ENCODE measurements at places on chromosomes 16 and 17.

DNA sequence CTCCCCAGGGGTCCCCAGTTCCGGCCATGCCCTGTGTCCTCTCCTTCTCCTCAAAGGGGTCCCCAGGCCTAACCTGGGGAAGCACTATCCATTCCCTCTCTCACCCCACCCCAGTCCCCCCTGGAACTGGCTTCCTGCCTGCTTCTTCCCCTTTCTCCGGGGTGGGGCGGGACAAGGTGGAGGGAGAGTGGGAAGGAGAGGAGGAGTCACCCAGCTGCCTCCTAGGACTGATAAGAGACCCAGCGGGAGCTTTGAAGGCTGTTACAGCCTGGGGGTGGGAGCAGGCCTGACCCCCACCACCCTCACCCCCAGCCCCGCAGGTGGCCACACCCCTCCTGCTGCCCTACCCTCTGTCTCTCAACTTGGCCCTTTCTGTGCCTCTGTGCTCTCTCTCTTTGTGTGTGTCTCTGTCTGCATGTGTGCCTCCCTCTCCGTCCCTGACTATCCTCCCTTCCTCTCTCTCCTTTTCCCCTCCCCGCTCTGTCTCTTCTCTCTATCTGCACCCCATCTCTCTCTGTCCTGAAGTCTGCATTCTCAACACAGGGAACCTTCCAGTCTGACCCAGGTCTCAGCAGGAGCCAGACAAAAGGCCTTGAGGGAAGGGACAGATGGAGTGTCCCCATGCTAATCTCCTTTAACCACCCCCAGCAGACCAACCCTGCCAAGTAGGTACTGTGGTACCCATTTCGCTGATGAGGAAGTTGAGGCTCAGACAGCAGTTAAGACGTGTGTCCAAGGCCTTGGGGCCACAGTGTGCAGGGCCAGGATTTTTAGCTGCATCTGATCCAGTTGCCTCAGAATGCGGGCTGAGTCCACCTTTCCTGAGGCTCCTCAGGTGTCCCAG is 66.1 kb downstream of the RAB11FIP4 start:
- no peak for DNase-seq

GRCh38 chr17:19386974-19387920 is at the start of gene MFAP4:
Gene MFAP4 (minus strand): TSS chr17:19387190. CDS start chr17:19387155, 35 bp downstream.
- no peak for DNase-seq

DNA sequence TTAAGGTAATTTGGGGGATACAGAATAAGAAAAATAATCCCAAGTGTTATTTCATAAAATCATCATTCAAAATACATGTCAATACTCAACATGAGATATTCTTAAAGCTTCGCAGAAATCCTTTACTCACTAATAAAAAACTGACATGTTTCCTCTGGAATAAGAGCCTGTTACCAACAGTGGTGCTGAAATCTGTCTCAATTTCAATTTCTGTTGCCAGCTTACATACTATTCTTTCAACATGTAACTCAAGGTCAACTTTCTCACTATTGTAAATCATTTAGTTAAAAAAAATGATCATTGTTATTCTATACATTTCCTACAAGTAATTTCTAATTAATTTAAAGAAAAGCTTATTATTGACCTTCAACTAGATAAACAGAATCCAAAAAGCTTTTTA is 67.9 kb downstream of the CEP95 start:
- DNase-seq: no peak

- no peak for DNase-seq
Measured at GRCh38 chr17:21176773-21177395, 37.1 kb downstream of the TMEM11 start.

DNA sequence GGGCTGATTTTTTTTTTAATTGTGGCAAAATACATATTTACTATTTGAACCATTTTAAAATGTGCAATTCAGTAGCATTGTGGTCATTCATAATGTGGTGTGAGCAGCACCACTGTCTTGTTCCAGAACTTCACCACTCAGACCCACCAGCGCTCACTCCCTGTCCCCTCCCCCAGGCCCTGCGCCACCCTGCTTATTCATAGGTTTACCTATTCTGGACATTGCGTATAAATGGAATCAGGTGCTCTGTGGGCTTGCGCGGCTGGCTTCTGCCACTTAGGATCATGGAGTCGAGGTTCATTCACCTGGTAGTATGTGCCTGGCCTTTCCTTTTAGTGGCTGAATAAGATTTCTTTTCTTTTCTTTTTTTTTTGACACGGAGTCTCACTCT is 59.4 kb downstream of the NT5M start:
- DNase-seq: no peak

GRCh38 chr17:2982854-2983253 is 80.6 kb downstream of the OR1D5 start:
- DNase-seq: no peak

- no peak for DNase-seq
Measured at GRCh38 chr16:84552135-84552534, 47.7 kb upstream of the MEAK7 start.

DNA sequence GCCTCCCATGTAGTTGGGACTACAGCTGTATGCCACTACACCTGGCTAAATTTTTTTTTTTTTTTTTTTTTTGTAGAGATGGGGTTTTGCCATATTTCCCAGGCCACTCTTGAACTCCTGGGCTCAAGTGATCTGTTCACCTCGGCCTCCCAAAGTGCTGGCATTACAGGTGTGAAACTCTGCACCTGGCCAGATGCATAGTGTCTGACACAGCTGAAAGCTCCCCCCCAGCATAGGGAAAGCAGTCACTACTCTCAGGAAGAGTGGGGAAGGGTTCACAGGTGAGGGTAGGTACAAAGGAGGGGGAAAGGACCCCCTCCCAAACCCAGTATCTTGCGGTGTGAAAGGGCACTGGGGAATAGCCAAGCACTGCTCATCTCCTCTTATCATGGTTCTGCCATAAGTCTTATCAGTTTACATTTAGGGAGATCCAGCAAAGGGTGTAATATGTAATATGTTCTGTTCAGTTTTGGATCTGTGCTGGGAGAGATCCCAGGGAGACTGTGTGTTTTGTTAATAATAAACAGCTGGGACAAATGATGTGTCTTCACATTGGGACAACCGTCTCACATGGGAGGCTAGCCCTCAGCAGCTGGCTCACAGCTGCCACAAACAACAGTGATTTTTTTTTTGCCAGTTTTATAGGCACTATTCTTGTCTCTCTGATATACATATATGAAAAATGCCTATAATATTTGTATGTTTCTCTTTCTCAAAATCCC is 6.8 kb upstream of the CAVIN1 start:
- DNase-seq: no peak

GRCh38 chr17:41535764-41536481 is 7.8 kb upstream of the KRT19 start:
- DNase-seq: no peak

DNA sequence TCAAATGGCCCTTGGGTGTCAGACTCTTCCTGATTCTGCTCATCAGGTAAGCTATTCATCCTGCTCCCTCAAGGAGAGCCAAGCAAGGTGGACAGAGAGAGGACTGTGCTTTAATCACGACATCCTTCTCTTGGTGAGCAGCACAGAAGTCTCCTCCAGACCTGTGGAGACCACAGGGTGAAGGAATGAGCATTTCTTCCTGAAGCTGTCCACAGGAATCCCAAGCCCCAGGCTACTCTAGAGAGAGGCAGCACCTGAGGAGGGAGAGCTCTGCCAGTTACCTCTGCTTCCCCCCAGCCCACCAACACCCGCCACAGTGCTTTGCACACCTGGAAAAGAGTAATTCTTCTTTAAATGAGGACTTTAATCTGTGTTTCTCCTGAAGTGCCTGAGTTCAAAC is 100.0 kb downstream of the PARN start:
- no peak for DNase-seq

- no peak for DNase-seq
Measured at GRCh38 chr17:7656958-7657609, 6.4 kb downstream of the ATP1B2 start.

GRCh38 chr16:19374402-19374801 is 43.3 kb upstream of the TMC5 start:
- no peak for DNase-seq

DNA sequence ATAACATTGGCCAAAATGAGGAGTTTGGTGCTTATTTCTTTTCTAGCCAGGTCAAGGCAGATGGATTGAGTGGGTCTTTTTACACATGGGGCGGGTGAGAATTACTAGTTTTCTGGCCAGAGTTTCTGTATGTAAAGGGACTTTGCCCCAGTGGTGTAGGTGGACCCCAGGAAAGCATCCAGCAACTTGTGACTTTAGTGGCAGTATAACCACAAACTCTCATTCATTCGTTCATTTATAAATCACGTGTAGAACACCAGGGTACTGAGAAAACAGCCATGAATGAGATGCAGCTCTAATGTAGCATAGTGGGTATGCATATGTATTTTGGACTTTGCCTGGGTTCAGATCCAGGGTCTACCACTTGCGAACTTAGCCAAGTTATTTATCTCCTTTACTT is 8.1 kb downstream of the RAI1 start:
- DNase-seq: no peak

DNA sequence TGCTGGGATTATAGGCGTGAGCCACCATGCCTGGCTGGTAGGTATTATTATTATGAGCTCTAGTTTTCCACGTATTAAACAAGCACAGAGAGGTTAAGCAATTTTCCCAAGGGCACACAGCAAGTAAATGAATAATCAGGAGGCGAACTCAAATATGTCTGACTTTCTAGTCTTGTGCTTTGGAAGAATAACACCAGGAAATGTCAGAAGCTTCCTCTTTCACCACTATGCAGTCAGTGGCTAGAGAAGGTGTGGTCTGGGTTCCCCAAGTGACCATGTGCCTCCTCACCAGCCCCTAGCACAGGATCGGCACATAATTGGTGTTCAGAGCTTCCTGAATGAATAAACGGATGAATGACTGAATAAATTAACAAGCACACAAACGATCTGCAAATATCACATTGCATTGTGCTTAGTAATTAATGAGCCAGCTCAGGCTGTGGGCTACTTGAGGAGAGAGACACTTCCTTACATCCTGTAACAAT is 21.6 kb upstream of the SCNN1B start:
- no peak for DNase-seq

DNA sequence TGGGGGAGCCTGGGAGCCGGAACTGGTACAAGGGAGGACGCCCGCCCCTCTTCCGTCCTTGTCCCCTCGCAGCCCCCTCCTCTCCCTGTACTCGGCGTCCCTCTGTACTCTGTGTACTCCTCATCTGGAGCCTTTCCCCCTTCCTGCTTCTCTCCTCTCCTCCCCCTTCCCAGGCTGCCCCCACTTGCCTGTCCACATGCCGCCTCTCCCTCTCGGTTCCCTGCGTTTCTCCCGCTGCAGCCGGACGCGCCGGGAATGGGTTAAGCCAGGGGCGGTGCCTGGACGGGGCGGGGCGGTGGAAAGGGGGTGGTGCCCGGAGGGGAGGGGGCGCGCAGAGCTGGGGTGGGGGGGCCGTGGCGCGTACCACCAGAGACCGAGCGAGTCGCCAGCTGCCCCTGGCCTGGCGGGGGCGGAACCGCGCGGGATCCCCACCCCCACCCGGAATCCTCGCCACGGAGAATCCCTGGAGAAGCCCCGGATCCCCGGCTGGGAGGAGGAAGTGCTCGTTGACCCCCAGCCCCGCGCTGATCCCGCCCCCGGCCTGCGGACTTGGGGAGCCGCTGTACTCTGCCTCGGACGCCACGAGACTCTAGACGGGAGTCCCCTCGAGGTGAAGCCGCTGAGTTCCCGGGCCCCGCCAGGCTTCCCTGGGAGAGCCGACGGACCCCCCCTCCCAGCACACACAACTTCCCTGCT is 22.6 kb downstream of the GJD3 start:
- DNase-seq: no peak

GRCh38 chr16:6937641-6938040 is 395.0 kb upstream of the RBFOX1 start:
- no peak for DNase-seq

GRCh38 chr17:9364837-9365430 is 210.7 kb downstream of the STX8 start:
- DNase-seq: no peak

DNA sequence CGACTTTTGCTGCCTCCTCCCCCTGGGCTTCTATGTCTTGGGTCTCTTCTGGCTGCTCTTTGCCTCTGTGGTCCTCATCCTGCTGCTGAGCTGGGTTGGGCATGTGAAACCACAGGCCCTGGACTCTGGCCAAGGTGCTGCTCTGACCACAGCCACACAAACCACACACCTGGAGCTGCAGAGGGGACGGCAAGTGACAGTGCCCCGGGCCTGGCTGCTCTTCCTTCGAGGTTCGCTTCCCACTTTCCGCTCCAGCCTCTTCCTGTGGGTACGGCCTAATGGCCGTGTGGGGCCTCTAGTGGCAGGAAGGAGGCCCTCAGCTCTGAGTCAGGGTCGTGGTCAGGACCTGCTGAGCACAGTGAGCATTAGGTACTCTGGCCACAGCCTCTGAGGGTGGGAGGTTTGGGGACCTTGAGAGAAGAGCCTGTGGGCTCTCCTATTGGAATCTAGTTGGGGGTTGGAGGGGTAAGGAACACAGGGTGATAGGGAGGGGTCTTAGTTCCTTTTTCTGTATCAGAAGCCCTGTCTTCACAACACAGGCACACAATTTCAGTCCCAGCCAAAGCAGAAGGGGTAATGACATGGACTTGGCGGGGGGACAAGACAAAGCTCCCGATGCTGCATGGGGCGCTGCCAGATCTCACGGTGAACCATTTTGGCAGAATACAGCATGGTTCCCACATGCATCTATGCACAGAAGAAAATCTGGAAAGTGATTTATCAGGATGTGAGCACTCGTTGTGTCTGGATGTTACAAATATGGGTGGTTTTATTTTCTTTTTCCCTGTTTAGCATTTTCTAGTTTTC is 2.3 kb downstream of the GP1BA start:
- no peak for DNase-seq

- DNase-seq: no peak
Measured at GRCh38 chr16:59210955-59211541, 476.9 kb upstream of the GOT2 start.

- DNase-seq: no peak
Measured at GRCh38 chr17:50272711-50273653, 1.3 kb upstream of the TMEM92 start.

- no peak for DNase-seq
Measured at GRCh38 chr17:5210091-5210490, 18.4 kb upstream of the ZNF594 start.

DNA sequence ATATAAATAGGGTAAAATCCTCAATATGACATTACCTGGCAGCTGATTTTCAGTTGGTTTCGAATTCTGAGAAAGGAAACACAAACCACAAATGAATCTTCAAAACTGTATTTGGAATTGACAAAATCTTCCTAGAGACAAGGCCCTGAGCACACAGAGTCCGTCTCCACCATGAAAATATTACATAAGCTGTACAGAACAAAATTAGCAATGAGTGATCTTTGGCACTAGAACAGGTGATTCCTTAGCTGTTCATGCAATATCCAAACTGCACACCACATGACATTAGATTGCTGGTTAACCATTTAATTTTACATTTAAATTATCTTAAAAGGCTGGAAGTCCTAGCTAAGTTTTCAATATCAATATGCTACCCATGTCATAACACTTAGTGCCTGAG is 31.7 kb downstream of the GJC1 start:
- DNase-seq: no peak

GRCh38 chr17:16343569-16343968 is 9.7 kb downstream of the CENPV start:
- DNase-seq: no peak

GRCh38 chr16:86597880-86598606 is 19.7 kb downstream of the FOXL1 start:
- no peak for DNase-seq

All from stimulated activated CD4-positive, alpha-beta T cell treated with anti-CD3 and anti-CD28 coated beads, Interleukin-1b, Interleukin-23, amount 100 ng/mL, for 24 hours (primary cell).